Regular cardiac myocyte (primary cell): ENCODE measurements at places on chromosomes 2 and 18. TPM values are rescaled to one million over a fixed set of nuclear protein-coding genes. Genes with fewer than 3 reads are reported as not detected.

The ABCG8 gene
- total RNA-seq, result not detected in 2 replicates

The GNAL gene
- under 0.01 and 0.28 TPM in 2 replicates for total RNA-seq

The FER1L5 gene
- 0.96 and 2.3 TPM in 2 replicates for total RNA-seq

The SIGLEC15 gene
- 1.7 and 6.3 TPM in 2 replicates for total RNA-seq

The RAMP1 gene
- 0.77 and 3.1 TPM in 2 replicates for total RNA-seq
